IPS-NIHi11 (cell line): ENCODE measurements at places on chromosomes 5 and 9.
A peak's percentile ranks its signal among the peaks of the same experiment; 100 is the strongest.

- no peak for DNase-seq
These were observed 112.3 kb downstream of the SMARCA2 start for GRCh38 chr9:2127486-2127885.

DNA sequence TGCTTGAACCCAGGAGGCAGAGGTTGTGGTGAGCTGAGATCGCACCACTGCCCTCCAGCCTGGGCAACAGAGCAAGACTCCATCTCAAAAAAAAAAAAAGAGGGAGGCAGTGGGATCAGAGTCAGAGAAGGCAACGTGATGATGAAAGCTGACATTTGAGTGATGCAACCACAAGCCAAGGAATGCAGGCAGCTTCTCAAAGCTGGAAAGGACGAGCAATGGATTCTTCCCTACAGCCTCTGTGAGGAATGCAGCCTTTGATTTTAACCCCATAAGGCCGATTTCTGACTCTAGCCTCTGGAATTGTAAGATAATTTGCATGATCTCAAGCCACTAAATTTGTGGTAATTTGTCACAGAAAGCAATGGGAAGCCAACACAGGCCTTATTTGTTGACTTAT, 9.8 kb downstream of the TGFBI start:
- DNase-seq = no peak

DNA sequence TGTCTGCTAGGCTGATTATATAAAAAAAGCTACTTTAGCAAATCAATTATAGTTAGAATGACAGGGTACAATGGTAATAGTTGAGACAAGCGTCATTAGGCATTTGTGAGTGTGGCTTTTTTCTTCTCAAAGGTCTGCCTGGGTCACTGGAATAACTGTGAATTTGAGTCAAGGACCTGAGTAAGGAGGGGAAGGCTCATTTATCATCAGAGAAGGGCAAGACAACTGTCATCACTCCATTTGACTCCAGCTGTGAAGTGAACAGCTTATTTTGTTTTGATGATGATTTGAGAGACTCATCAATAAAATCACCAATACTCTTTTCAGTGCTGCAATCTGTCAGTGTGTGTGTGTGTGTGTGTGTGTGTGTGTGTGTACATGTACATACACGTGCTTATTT, 118.6 kb downstream of the MAT2B start:
- DNase-seq = no peak

- no peak for DNase-seq
These were observed 19.9 kb downstream of the TBC1D9B start for GRCh38 chr5:179887802-179888201.

DNA sequence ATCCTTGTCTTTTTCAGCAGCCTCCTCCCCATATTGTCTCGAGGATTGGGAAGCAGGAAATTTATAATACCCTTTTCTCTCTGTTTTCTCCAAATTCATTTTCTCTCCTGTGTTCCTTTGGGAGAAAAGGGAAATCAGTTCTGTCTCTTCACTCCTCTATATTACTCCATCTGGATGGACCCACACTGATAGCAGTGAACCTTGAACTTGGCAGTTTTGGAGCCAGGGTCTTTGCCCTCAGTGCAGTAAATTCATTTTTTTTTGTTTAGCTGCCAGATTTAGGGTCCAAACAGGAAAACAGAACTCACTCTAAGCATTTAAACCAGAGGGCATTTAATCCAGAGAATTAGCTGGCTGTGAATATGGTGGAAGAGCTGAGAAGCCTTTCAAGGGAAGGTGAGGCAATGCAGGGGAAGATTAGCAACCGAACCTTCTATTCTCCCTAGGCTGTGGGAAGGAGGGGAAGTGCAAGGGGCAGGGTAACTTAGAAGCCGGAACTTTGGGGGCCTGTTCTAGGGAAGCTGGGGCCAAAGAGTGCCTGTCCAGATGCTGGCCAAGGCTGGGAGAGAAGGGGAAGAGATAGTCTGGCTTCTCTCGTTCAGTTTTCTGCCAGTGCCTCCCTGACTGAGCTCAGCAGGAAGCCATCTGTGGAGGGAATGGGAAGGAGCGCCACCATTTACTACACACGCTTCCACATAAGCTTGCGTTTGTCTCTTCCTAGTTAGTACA, 16.3 kb upstream of the NPR2 start:
- DNase-seq = peak; percentile 25

- DNase-seq = no peak
These were observed 21.6 kb downstream of the FOXE1 start for GRCh38 chr9:97874624-97875023.

GRCh38 chr5:180456792-180457191, 37.4 kb upstream of the CNOT6 start:
- no peak for DNase-seq

GRCh38 chr9:133063500-133064231, 1.9 kb downstream of the CEL start:
- DNase-seq = no peak

DNA sequence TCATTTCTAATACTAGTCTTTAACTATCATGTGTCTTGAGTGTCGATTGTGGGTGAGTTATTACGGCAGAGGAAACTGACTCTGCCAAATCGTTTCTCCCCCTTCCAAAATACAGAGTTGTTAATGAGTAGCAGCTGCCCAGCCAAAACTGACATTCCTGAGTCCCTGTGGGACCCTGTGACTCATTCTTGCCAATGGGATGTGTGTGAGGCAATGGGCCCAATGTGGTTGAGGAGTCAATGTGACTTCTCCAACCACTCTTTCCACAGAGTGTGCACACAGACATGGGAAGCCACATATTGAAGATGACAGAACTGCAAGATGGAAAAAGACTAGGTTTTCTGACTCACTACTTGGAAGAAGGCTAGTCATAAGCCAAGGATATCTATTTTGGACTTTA, 434.7 kb downstream of the DTWD2 start:
- DNase-seq = no peak

DNA sequence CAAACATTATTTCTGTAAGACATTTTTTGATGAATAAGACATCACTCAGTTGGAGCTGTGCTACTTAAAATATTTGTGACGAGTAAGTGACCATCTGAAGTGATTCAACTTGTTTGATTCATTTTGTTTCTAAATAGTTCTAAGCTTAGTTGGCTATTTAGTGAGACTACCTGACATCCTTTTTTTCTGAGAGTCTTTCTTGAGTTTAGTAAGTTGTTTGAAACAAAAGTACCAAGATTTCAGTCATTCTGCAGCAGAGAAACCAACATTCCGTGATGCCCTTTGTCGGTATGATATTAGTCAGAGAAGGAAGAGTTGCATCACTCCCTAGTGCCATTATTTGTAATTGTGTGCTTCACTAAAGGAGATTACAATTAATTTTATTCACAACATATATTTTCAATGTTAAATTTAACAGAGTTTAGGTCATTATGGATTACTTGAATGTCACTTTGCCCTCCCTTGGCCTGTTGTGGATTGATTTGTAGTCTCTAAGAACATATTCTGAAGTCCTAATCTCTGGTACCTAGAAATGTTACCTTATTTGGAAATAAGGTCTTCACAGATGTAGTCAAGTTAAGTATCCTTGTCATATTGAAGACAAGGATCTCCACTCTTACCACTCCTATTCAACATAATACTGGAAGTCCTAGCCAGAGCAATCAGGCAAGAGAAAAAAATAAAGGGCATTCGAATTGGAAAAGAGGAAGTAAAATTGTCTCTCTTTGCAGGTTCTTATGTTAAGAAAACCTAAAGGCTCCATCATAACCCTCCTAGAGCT, 212.2 kb downstream of the PCSK1 start:
- DNase-seq = no peak

- DNase-seq = peak; percentile 93
These were observed 20.3 kb downstream of the PTPA start for GRCh38 chr9:129131300-129132145.

DNA sequence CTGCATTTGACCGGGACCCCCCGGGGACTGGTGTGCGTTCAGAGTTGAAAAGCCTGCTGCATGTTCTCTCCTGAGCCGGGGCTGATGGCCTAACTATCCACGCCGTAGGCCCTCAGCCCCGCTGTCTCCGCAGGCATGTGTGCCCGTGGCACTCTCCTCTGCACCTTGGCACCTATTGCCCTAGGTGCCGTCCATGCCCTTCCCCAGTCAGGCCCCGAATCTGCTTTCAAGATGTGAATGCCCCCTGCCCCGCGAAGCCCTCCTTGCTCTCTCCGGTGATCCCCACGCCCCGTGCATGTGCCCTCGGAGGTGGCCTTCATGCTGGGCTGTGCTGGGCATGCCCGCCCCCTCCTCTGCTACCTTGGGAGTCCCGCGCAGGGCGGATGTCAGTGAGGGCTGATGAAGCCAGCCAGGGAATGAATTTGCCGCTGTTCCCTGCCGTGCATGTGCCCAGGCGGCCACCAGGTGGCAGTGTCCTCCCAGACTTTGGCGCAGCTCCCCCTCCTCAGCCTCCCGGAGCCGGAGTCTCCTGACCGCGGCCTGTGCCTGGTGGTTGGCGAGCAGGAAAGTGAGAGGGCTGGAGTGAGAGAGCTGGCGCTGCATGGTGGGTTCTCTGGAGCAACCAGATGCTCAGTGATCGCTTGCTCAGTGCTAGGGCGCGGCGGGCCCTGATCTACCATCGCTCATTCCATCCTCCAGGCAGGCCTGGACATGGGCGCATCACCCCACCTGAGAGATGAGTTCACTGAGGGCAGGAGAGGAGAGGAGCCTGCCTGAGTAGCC, 112.9 kb upstream of the LMX1B start:
- DNase-seq = peak; percentile 92

DNA sequence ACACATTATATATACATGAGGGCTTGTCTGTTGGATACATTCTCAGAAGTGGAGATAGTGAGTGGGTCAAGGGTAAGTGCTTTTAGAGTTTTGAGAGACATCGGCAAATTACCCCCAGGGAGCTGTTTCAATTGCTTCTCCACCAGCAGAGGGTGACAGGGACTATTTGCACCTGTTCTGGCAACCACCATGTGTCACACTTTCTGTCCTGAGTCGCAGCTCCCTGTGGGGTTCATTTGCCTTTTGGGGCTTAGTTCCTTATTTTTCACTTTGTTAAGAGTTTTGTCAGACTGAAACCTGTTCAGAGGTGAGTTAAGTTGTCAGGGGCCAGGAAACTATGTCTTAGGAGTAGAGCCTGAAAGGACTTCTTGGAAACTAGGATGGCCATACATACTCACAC, 20.1 kb upstream of the SLC36A1 start:
- no peak for DNase-seq

GRCh38 chr5:79560771-79561524, 47.0 kb upstream of the HOMER1 start:
- no peak for DNase-seq

DNA sequence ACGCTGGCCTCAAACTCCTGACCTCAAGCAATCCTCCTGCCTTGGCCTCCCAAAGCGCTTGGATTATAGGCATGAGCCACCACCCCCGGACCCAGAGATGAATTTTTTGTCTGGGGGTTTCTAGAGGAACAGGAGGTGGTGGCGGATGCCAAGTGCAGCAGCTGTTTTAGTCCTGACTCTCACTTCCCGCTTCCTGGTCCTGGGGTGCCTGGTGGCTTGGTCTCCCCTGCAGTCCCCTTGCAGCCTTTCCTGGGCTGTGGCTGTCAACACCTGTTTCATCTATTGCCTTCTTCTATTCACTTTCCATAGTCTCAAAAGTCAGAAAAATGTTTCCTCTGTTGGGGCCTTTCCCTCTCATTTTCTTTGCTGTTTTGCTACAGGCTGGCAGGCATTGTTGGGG, 6.5 kb upstream of the NHP2 start:
- DNase-seq = no peak

DNA sequence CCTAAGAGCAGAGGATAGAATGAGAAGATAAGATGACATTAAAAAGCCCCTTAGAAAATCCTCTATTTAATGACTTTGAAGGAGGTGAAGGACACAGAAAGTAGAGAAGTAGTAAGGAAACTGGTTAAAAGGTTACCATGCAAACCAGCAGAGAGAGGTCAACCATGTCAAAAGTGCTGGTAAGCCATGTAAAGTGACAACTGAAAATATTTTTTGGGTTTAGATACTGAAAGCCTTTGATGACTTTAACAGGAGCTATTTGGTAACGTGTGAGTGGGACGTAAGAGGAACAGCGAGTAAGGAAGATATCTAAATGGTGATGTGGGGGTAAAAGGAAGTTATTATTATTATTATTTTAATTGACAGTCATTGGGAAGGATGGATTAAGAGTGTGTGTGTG, 56.9 kb downstream of the MACIR start:
- no peak for DNase-seq

DNA sequence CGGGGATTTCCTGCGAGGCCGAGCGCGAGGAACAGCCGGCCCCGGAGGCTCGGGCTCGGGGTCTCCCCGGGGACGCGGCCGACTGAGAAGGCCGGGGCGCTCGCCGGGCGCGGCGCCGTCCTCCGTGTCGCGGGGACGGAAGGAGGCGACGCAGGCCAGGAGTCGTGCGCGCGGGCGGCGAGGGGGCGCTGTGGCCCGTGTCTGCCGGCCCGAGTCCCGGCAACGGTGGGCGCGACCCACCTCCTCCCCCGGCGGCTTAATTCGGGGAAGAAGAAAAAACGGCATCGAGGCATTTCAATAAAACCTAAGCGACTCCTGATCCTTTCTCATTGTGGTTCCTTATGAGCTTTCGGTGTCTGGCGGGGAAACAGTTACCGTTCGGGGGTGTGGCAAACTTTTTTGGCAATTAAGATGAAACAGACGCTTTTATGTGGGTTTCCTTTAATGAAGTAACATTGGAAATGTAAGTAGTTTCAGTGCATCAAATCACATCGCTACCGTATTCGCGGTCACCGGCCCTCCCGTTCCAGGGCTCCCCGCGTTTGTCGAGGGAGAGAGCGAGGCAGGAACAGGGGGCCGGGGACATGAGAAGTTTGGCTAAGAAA, 3.7 kb upstream of the IRX2 start:
- DNase-seq = no peak

GRCh38 chr5:100890461-100891008, 12.5 kb downstream of the ST8SIA4 start:
- no peak for DNase-seq
